ENCODE measurements at places on chromosomes 4 and X. TPM values are rescaled to one million over a fixed set of nuclear protein-coding genes. Genes with fewer than 3 reads are reported as not detected.

DNA sequence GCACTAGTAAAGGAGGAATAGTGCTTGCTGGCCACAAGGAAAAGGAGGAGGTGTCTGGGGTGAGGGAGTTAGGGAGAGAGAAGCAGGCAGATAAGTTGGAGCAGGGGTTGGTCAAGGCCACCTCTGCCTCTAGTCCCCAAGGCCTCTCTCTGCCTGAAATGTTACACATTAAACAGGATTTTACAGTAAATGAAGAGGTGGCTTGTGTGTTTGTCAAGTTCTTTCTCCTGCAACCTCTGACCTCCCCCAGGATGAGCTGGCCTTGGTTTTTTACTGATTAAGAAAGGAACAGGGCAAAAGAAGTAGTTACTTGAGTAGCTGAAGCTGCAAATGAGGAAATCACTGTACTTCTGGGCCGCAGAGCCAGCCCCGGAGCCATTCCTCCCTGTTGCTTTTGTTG, 2.0 kb downstream of the GJB1 start:
- DNase-seq, result no peak

DNA sequence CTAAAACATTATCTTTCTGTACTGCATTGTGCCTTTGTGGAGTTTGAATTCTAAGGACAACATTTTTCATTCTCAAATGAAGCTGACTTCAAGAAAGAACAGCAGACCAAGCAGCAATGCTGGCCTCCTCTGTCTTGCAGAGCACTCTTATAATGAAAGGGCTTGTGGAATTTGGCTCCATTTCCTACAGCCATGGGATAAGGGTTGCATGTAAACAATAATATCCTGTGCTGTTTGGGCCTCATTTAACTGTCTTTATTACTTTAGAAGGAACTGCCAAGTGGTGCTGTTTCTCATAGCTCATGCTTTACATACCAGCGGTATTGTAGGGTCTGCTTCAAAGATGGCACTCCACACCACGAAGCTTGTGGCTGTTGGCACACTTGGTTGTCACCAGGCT, 111.4 kb upstream of the EOLA2 start:
- DNase-seq, result no peak

The LRIT3 gene
- total RNA-seq, result 0.46 TPM

DNA sequence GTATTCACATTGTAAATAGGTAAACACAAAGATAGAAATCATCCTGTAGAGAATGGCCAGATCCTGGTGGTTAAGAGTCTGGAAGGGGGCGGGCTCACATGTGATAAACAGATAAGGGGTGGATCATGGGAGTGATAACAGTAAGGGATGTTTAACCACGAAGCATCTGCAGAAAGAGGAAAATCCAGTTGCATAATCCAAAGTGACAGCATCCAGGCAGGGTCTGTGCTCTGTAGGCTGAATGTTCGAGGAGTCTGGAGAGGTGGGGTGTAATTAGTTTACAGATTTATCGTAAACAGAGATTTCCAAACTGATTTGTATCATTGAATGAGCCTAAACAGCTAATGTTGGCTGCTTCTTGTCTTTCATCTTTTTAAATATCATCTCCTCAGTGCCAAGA, 1009.8 kb upstream of the SLIT2 start:
- no peak for DNase-seq

Data from activated T-cell treated with anti-CD3 and anti-CD28 coated beads, Interleukin-2, amount 50 U/mL, for 72 hours (primary cell).